HS-27A (cell line): ENCODE measurements at places on chromosomes 16 and 17.

DNA sequence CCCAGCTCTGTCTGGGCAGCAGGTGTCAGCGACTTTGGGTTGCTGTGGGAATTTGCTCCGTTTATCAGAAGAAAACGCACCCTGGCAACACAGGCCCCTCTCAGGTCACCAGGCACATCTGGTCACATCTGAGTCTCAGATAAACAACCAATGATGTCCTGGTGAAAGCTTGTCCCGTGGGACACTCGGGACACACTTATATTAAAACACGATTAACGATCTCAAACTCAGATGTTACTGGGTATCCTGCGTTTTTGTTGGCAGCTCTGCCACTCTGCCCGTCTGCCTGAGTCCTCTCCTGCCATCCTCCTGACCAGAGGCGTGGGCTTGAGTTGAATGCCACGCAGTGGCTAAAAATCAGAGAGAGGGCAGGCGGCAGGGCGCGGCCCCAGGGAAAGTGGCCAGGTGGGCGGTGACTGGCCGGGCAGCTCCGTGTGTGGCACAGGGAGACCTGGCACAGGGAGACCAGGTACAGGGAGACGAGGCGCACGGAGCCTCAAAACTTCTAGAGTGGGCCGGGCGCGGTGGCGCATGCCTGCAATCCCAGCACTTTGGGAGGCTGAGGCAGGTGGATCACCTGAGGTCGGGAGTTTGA is 2.1 kb downstream of the SECTM1 start:
- DNase-seq: no peak

GRCh38 chr17:82332669-82333278 is 792 bp downstream of the SECTM1 start:
- no peak for DNase-seq

GRCh38 chr17:47802341-47803022 is 19.1 kb downstream of the OSBPL7 start:
- no peak for DNase-seq

GRCh38 chr17:14748036-14748710 is 447.3 kb downstream of the HS3ST3B1 start:
- no peak for DNase-seq

DNA sequence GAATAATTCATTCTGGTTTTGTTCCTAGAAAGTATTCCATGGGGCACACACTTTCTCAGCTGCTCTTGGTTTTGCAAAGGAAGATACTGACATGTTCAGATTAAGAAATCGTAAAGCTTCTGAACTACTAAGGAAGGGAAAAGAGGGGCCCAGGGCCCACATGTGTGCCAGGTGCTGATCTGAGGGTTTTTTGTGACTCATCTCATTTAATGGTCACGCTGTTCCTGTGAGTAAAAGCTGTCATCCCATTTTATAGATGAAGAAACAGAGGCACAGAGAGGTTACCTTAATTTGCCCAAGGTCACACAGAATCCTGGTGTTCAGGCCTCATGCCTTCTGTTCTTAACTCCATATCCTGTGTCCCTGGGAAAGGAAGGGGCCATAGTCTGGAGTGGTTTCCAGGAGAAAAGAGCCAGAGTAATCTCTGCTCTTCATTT is 113.2 kb downstream of the MSI2 start:
- DNase-seq: no peak

- DNase-seq: no peak
Observed at GRCh38 chr16:9256196-9256595, 164.8 kb downstream of the HAPSTR1 start.

GRCh38 chr17:50865060-50865867 is 890 bp downstream of the TOB1 start:
- DNase-seq: no peak
